ENCODE measurements at places on chromosomes 2 and 18.

- DNase-seq = no peak
Measured at GRCh38 chr2:14363137-14363536, 269.4 kb upstream of the LRATD1 start.

- no peak for DNase-seq
Measured at GRCh38 chr2:235293061-235293460, 200.8 kb upstream of the AGAP1 start.

DNA sequence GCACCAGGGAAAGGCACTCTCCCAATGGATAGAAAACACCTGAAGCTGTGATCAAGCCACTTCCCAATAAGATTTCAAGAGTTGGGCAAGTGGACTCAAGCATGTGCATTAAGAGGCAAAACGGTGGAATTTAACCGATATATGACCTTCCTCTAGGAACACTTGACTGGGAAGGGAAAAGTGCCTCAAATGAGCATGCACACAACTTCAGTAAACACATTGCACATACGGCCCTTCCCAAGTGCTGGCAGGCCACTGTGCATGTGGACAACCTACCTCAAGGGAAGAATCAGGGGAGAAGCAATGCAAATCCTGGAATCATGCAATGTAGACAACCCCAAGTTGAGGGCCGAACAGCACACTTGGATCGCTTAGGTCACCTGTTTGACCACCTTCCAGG, 23.9 kb upstream of the SH3RF3 start:
- DNase-seq = no peak

GRCh38 chr2:186346216-186346615, 139.8 kb upstream of the ZC3H15 start:
- DNase-seq = no peak

DNA sequence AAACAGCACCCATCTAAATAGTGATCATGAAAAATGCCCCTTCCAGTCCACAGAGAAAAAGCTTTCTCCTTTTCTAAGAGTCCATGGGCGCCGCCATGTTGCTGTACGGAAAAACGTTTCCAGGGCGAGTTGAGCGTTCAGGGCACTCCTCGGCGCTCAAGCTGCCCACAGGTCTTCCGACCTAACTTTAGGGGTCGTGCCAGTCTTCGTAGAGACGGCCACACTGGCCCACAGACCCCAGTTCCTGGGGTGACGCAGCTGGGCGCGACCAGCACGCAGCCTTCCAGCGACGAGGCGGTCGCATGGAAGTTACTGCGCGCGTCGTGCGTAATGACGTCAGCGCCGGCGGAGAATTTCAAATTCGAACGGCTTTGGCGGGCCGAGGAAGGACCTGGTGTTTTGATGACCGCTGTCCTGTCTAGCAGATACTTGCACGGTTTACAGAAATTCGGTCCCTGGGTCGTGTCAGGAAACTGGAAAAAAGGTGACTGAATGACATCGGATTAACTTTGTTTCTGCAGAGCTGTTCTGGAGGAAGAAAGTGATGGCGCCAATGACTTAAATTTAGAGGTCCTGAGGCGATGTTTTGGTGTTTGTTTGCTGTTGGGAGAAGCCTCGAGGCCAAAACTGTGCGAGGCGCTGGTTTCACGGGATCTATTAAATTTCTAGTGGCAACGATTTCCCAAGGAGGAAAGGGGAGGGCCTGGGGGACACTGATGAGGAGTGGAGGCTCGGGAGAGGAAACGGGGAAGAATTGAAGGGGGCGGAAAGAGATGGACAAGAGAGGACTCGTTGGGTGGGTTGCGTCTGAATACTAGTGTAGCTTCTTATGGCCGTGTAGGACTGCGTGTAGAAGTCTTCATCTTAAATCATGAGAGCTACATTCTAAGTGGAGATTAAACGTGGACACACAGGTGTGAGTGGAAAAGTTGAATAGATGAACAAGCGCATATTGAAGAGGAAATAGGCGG, at the start of the genes METTL4 and NDC80:
METTL4 (minus strand) TSS at position 306 of the 971 bp plus-strand sequence. CDS start 4,289 bp downstream, outside the sequence.
NDC80 (plus strand) TSS at position 358 of the 971 bp plus-strand sequence. CDS start 1,429 bp downstream, outside the sequence.
- peak; percentile 85 for DNase-seq

GRCh38 chr18:58229162-58229561, 185.1 kb downstream of the NEDD4L start:
- DNase-seq = no peak

DNA sequence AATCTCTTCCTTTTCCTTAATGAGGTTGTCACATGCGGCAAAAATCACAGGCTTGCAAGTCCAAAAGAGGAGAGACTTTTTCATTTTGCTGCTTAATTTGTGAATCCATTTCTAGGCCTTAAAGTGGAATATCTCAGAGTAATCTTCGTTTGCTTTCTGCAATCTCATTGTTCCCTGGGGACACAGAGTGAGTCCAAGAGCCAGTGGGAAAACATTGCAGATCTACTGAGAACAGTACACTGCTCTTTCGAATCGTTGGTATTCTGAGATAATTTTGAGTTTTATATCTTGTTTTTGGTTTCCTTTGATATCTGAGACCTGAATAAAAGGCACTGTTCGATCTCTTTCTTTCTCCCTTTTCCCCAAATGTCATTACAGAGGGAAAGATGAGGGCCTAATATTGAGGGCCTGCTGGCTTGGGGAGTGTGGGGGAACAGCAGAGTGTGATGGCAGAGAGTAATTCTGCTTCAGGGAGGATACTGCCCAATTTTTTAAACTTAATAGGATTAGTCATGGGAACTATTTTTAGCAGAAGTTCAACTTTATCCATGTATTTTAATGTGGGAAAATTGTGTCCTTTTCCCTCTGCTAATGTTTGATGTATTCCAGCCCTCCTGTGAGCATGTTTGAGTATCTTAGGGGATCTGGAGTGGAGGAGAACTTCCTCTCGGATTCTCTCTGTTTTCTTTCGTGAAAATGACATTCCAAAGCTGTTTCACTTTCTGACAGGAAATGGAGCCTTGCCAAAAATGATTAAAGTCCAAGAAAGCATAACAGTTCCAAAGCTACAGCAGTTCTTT, 418.2 kb upstream of the ZEB2 start:
- DNase-seq = no peak

DNA sequence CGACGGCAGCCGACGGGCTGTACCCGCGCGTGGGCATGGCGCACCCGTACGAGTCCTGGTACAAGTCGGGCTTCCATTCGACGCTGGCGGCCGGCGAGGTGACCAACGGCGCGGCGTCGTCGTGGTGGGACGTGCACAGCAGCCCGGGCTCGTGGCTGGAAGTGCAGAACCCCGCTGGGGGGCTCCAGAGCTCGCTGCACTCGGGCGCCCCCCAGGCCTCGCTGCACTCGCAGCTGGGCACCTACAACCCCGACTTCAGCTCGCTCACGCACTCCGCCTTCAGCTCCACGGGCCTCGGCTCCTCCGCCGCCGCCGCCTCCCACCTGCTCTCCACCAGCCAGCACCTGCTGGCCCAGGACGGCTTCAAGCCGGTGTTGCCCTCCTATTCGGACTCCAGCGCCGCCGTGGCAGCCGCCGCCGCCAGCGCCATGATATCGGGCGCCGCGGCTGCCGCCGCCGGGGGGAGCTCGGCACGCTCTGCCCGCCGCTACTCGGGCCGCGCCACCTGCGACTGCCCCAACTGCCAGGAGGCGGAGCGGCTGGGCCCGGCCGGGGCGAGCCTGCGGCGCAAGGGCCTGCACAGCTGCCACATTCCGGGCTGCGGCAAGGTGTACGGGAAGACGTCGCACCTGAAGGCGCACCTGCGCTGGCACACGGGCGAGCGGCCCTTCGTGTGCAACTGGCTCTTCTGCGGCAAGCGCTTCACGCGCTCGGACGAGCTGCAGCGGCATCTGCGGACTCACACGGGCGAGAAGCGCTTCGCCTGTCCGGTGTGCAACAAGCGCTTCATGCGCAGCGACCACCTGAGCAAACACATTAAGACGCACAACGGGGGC, 2.0 kb downstream of the SP9 start:
- DNase-seq = no peak
